ENCODE measurements at places on chromosomes 2 and 18. TPM values are rescaled to one million over a fixed set of nuclear protein-coding genes. Genes with fewer than 3 reads are reported as not detected.

The PLCL1 gene
- 4.3 TPM for total RNA-seq

The CCDC142 gene
- total RNA-seq: 24.4 TPM

The DNAJC5G gene
- not detected for total RNA-seq

The UGT1A7 gene
- 0.96 TPM for total RNA-seq

The DSEL gene
- 53.5 TPM for total RNA-seq

The D2HGDH gene
- 19.2 TPM for total RNA-seq

The LCT gene
- total RNA-seq: 0.03 TPM

The EMX1 gene
- total RNA-seq: not detected

The SERPINB12 gene
- total RNA-seq: not detected

The QPCT gene
- 8.8 TPM for total RNA-seq

The DYNAP gene
- not detected for total RNA-seq

The SPIRE1 gene
- total RNA-seq: 27.4 TPM

The OSBPL1A gene
- 38.6 TPM for total RNA-seq

The IL36A gene
- total RNA-seq: not detected

The SKOR2 gene
- not detected for total RNA-seq

The MREG gene
- 2.8 TPM for total RNA-seq

The FAM136A gene
- total RNA-seq: 21.2 TPM

The VAMP5 gene
- total RNA-seq: 13.7 TPM

The SP5 gene
- not detected for total RNA-seq

The UGT1A3 gene
- total RNA-seq: not detected

The CYP20A1 gene
- total RNA-seq: 42.8 TPM

The STK39 gene
- 12.8 TPM for total RNA-seq

The TMEM178A gene
- 0.86 TPM for total RNA-seq

The LONRF2 gene
- total RNA-seq: 0.52 TPM

The DOK1 gene
- total RNA-seq: 116 TPM

The FBXO36 gene
- 2.9 TPM for total RNA-seq

The SPP2 gene
- total RNA-seq: not detected

The C1GALT1C1L gene
- total RNA-seq: 0.20 TPM

The DLGAP1 gene
- total RNA-seq: 0.53 TPM

The GPR45 gene
- total RNA-seq: not detected

The SYT4 gene
- total RNA-seq: not detected

Data from smooth muscle cell of the pulmonary artery (primary cell).